NCI-H1694 treated with DMSO at 0.1 percent for 48 hours (cell line): ENCODE measurements at places on chromosomes 7 and 10.

DNA sequence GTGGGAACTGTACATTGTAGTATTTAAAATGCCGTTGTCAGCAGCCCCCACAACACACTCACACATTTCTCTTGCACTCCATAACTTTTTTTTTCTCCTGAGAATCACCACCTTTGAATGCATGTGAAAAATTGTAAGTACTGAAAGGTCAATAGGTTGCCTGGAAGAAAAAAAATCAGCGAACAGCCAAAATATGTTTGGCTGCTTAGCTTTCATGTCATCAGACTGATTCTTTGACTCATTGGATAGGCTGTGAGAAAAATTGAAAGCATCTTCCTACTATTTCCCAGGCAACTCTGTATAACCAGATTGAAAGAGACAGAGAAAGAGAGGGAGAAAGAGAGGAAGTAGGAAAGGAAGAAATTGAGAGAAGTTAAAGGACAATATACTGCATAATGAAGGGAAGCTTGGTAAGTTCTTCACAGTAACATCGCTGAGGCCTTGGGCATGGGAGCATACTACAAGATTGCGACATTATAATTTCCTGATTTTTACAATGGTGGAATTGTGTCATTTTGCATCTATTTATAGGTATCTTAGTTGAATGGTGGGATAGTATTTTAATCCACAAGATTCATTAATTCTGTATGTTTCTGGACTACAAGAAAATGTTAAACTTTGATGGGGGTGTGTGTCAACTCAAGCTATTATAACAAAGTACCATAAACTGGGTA, 249.3 kb upstream of the KCND2 start:
- no peak for DNase-seq

GRCh38 chr7:100649826-100650565, 6.3 kb downstream of the ACTL6B start:
- DNase-seq: no peak

DNA sequence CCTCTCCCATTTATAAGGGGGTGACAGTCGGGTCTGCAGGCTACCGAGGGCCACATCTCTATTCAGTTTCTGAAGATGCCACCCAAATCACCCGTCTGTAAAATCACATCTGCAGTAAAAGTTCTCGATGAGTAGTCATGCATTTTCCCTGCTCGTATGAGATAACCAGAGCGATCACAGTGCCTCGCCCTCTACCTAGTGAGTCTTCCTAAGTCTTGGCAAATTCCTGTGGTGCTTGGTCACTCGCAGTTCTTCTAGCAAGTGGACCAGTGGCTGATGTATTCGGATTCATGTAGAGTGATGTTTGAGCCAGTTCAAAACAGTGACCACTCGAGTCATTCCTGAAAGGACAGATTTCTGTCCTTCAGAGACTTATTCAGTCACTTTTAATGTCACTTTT, 44.9 kb downstream of the INSYN2A start:
- no peak for DNase-seq

DNA sequence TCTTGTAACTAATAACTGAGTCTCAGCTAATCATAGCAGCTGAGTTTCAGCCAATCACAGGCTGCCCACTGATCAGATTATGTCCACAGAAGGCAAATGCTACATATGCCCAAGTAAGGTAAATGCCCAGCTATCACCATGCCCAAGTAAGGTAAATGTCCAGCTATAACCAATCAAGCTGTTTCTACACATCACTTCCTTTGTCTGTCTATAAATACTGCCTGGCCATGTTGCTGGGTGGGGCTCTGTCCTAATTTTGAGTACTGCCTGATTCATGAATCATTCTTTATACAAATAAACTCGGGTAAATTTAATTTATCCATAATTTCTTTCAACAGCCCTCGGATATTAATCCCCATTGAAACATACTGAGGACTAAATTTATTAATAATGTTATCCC, 312.4 kb downstream of the CACNA2D1 start:
- no peak for DNase-seq

DNA sequence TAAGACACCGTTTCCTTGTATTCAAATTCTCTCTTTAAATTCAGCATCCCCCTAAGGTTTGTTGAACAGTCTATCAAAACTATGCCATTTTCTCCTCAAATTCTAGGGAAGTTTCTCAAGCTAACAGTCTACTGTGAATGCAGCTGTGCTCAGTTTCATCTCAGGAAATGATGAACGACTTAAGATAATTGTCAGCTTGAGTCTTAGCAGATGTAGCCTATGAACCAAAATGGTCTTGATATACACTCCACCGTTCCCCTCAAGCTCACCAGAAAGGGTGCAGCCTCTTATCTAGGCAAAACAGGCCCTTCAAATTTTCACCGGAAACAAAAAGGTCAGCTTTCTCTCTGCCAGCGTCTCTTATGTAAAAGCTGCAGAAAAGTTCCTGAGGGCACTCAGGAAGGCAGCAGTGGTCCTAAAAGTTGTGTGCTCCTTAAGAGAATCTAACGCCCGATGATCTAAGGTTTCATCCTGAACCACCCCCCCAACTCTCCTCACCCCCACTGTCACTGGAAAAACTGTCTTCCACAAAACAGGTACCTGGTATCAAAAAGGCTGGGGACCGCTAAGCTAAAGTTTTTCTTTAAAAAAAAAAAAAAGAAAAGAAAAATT, 2.1 kb downstream of the DNAJC9 start:
- DNase-seq: no peak

- no peak for DNase-seq
These were observed 370.7 kb downstream of the PPP1R3A start for GRCh38 chr7:113548137-113548536.

- no peak for DNase-seq
These were observed 12.6 kb downstream of the NEURL1 start for GRCh38 chr10:103506061-103506460.

DNA sequence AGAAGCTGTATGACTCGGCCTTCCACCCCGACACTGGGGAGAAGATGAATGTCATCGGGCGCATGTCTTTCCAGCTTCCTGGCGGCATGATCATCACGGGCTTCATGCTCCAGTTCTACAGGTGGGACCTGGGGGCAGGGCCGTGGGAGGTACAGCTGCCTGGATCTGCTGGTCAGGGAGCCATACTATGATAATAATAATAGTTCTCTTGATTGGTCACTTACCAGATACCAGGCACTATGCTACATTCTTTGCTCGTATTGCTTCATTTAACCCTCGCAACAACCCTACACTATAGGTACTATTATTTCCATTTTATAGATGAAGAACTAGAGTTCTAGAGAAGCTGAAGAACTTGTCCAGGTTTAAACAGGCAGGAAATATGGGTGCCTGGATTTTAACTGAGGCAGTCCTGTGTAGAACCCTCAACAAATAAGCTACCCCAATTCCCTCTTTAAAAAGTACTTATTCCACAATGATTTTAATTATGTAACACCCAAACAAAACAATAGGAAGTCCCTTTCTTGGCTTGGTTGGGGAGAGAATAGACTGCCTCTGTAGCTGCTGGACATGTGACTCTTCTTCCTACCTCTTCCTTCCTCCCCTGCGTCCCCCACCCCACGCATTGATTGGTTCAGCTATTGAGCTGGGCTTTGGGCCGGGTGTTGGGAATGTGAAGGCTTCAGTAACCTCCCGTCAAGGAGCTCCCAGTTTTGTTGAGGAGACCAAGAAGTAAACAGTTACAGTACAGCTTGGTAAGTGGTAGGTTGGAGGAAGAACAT, 12.8 kb downstream of the SFXN2 start:
- DNase-seq: no peak

- DNase-seq: no peak
These were observed 28.7 kb downstream of the RNF32 start for GRCh38 chr7:156669035-156669828.

DNA sequence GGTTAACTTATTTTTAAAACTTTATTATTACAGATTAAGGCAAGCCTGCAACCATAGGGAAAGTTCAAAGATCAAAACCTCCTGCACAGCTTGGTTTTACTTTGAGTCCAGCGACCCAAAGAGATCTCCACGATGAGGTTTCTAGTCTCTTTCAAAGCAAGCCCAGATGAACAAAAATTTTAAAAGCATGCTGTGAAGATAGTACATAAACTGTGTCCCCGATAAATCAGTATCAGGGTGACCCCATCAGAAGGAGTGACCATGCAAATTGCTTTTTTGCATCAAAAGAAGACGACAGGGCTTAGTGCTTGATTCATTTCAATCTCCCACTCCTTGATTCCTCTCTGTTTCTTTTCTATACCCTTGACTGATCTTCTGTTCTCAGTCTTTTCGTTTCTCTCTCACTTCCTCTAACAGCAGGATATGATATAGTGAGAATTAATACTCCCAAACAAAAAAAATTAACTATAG, 16.0 kb upstream of the DNTT start:
- no peak for DNase-seq

GRCh38 chr10:79284158-79284871, 63.0 kb upstream of the PPIF start:
- no peak for DNase-seq

- no peak for DNase-seq
These were observed 252.9 kb downstream of the ARHGAP12 start for GRCh38 chr10:31675726-31676125.

DNA sequence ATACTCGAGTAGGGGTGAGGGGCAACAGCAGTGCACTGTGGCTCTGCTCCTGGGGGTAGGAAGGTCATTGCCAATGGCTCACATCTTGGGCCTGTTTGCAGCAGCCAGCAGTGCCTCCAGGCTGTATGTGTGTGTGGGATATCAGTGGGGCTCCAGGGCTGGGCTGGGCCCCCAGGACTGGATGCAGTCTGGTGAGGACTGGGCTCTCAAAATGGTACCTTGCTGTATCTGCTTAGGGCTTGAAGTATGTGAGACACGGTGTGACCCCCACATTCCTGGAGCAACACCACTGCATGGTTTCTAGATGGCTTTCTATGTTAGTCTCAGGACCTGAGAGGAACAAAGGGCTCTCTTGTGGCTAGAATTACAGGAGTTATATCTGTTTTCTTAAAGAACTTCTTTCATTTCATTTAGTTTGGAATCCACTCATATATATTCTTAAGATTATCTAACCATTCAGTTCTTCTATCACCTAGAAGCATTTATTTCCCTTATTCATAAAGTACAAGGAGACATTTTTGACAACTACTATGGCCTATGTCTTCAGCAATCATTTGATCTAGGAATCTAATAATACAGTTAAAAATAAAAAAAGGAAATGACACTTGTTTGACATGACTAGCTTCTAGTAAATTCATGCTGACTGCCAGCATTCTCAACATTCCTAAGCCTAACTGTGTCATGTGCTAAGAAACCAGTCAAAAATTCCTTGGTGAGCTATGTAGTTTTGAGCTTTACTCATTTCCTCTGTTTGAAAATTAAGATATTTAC, 443.2 kb upstream of the SEMA3A start:
- DNase-seq: no peak

DNA sequence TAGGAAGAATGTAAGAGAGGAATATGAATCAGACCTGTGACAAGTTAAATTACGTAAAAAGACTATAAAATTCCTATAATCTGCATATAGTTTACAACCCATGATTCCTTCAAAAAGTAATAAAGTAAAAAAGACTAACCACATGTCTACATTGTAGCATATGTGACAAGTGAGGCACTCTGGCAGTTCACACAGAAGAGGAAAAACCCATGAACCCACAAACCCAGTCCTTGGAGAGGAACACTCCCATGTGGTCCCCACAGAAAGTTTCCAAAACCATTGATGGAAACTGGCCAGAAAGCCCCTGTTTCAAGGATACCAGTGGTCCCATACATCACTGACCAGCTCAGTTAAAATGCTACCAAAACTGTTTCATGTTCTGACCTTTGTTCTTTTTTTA, 15.7 kb downstream of the KDM7A start:
- DNase-seq: no peak

DNA sequence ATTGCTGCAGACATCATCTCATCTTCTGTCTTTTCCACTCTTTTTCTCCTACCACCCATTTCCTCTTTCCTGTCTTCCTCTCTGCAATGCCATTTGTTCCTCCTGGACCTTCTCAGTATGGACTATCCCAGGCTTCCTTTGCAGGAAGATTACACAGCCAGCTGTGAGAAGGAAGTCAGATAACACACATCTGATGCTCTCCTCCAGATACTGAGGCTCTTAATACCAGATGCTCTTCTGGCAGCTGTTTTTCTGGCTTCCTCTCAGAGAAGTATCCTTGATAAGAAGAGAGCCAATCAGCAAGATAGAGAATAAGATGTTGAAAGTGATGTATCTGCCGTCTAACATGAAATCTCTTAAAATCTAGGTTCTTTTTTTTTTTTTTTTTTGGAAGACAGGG, 14.4 kb downstream of the KIAA1217 start:
- DNase-seq: no peak

DNA sequence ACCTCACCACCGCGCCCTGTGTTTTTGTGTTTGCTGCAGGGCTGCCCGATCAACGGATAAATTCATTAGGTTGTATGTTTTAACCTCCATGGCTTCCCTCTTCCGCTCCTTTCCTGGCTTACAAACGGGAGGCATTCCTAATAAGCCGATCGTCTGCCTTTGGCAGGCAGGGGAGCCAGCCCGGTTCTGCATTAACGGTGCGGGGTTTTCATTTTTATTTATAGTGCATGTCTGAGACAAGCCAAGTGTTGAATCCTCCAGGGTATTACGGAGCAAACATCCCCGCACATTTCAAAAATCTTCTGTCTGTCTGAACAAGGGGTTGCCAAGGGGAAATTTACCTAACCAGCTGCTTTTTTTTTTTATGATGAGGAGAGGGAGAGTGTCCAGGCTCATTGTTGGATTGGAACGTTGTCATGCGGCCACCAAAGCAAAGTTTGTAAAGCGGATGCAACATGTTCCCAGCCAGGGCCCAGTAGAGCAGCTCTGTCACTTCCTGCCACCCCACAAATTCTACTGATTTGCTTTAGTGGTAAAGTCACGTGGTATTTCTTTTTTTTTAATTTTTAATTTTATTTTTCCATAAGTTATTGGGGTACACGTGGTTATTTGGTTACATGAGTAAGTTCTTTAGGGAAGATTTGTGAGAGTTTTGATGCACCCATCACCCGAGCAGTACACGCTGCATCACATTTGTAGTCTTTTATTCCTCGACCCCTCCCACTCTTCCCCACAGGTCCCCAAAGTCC, 92.3 kb upstream of the BAIAP2L1 start:
- DNase-seq: no peak

DNA sequence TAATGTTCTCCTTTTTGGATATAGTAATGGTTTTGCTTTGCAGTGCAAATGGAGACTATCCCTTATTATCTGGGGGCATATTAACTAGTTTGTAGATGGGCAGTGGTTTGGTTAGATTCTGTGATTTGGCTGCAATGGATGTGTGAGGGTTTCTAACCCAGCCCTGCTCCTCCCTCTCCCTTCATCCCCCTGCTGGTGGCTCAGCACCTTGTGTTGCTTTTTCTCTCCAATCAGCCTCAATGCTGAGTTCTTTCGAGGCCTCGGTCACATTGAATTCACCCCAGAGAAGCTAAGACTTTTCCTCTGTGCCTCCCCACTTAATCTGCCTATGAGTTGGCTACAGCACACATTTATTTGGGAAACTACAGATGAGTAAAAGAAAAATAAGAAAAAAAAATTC, 120.0 kb downstream of the MALRD1 start:
- DNase-seq: no peak
